Stimulated activated CD4-positive, alpha-beta T cell treated with anti-CD3 and anti-CD28 coated beads, Interleukin-4, amount 100 ng/mL, for 4 hours (primary cell): ENCODE measurements at places on chromosomes 7 and 10.
A peak's percentile ranks its signal among the peaks of the same experiment; 100 is the strongest.

DNA sequence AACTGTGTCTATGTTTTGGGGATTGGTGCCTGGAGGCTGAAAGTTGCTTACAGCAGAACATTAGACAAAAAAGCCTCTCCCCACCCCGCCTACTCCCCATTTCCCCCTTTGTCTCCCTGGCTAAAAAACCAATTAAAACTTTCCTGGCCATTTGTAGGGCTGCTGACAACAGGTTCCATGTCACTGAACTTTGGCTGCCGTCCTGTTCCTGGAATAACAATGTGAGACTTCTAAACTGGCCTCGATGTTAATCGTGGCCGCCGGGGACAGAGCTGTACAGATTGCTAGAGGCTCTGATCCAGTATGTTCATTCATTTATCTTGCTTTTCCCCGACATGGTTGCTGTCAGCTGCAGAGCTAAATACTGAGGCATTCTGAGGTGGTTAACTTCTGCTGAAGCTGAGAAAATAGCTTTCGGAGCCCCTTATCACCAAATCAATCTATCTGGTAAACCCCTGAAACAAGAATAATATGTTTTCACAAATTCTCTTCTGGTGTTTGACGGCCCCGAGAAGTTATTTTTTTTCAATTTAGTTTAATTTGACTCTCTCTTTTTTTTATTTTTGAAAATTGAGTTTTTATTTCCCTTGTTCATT, 271.6 kb downstream of the GFRA1 start:
- DNase-seq = no peak

- DNase-seq = peak; percentile 49
Measured at GRCh38 chr7:77759294-77759889, 38.8 kb downstream of the TMEM60 start.

GRCh38 chr7:10956528-10956927, 17.1 kb upstream of the PHF14 start:
- DNase-seq = no peak

- DNase-seq = no peak
Measured at GRCh38 chr10:3076138-3076537, 8.8 kb downstream of the PFKP start.

DNA sequence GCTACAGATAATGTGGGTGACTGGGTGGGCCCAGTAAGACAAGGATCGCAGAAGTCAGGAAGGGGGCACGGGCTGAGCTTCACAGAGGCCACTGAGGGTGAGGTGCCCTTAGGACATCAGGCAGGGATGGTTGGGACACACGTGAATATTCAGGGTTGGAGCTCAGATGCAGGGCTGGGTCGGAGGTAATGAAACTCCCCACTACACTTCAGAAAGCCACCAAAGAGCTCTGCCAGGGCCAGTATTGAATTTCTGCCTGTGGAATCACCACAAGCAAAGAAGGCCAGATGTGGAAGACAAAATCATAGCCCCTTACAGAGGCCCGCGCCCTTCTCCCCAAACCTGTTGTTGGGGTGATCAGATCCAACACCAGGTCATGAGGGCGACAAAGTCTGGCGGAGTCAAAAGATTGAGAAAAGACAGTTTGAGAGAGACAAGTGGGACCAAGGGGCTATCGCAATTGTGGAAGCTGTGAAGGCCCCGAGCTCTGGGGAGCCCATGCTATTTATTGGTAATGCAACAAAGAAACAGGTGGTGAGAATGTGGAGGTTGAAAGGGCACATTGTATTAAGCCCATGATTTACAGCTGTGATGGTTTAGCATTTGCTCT, 42.4 kb downstream of the STRA8 start:
- DNase-seq = no peak

- DNase-seq = no peak
Measured at GRCh38 chr10:58856508-58857240, 319.8 kb upstream of the PHYHIPL start.

- no peak for DNase-seq
Measured at GRCh38 chr7:50214771-50215170, 89.7 kb upstream of the IKZF1 start.
